ENCODE measurements at places on chromosomes 2 and 18.

DNA sequence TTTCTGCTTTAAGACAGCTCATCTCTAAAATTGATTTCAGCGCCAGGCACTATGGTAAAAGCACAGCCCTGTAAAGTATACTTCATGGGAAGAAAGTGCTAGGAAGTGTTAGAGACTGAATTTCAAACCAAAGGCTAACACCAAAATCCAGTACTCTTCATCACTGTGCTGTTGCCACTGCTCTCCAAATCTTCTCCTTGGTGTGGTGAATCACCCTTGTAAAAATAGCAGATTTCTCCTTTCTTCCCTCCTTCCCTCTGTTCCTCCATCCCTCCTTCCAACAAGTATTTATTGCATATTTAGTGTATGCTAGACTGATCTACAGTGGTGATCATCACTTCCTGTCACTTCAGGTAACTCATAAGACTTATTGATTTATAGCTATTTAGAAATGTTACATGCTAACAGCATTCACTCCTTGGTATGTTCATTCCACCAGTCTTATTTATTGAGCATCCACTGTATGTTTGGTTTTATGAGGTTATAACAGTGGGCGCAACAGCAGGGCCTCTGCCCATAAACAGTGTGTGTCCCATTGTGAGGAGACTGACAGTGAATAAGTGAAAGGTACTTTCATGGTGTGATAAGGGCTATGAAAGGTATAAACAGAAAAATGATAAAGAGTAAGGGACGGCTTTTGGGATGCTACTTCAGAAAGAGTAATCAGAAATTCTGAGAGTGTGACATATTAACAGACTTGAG, 20.0 kb downstream of the KDM3A start:
- DNase-seq: no peak

- DNase-seq: no peak
These were observed 291.3 kb upstream of the FBXO11 start for GRCh38 chr2:48197618-48198017.

GRCh38 chr2:101688261-101688660, 9.2 kb upstream of the MAP4K4 start:
- DNase-seq: no peak

- DNase-seq: no peak
These were observed 11.9 kb downstream of the ZNF516 start for GRCh38 chr18:76482971-76483691.

GRCh38 chr2:224173933-224174332, 134.8 kb upstream of the SERPINE2 start:
- DNase-seq: no peak

- DNase-seq: no peak
These were observed 29.9 kb downstream of the HDHD2 start for GRCh38 chr18:47120428-47120827.

DNA sequence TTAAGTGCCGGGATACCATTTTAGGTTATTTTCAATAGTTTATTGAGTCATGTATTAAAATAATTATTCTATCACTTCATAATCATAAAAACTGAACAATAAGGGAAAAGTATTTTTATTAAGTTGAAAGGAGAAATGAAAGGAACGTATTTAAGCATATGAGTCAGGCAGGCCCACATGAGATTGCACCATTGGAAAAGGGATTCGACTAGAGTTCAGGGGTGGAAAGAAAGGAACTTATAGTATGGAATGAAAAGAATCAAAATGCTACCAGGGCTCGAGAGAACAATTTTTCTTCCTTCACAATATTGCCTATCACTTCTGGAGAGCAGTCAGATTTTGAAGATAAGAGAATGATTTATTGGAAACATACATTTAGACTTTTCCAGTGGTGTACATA, 516.5 kb upstream of the NETO1 start:
- no peak for DNase-seq

GRCh38 chr2:224876522-224876921, 160.4 kb upstream of the CCDC195 start:
- DNase-seq: no peak

DNA sequence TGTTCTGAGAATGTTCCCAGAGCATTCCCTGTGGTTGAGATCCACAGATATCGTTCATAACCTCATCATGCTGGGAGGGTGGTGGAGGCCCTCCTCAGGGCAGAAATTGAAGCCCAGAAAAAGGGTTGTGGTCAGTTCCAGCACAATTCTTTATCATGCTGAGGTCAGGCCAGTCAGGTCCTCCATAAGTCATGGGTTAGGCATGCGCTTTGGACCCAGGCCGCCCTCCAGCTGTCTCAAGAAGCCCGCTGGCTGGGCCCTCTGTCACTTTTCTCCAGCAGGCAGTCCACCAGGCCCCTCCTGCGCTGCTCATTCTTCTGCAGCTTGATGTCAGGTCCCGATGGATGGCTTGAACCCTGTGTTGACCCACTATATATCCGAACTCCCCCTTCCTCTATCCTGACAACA, 151.1 kb upstream of the NT5C1B start:
- DNase-seq: no peak

- DNase-seq: no peak
These were observed 39.1 kb upstream of the HS6ST1 start for GRCh38 chr2:128357506-128358370.

DNA sequence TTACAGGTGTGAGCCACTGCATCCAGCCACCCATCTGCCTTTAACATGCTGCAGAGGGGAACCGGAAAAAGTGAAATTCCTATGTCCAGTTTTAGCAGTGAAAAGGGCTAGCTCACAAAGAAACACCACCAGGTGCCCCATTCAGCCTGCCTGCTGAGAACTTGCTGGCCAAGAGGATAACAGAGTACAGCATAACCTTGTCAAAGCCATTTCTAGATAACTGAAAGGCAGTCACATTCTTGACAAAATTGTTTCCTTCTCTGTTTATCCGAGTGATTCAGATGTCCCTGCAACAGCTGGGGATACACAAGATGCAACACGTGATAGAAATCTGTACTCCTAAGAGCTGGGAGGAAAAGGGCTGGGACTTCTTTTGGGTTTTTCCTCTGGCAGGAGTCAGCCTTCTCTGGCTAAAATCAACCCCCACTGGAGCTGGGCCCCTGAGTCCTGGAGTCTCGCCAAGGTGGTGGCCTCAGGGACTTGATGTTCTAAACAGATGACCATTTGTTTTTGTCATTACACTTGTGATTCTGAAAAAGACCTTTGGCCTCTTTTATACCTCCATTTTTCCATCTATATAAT, 505.4 kb downstream of the BCL11A start:
- no peak for DNase-seq

- no peak for DNase-seq
These were observed 117.2 kb downstream of the CTNNA2 start for GRCh38 chr2:79630060-79630459.

GRCh38 chr2:210480079-210480478, 3.5 kb upstream of the LANCL1 start:
- no peak for DNase-seq

GRCh38 chr2:164084066-164084465, 348.3 kb upstream of the FIGN start:
- no peak for DNase-seq

DNA sequence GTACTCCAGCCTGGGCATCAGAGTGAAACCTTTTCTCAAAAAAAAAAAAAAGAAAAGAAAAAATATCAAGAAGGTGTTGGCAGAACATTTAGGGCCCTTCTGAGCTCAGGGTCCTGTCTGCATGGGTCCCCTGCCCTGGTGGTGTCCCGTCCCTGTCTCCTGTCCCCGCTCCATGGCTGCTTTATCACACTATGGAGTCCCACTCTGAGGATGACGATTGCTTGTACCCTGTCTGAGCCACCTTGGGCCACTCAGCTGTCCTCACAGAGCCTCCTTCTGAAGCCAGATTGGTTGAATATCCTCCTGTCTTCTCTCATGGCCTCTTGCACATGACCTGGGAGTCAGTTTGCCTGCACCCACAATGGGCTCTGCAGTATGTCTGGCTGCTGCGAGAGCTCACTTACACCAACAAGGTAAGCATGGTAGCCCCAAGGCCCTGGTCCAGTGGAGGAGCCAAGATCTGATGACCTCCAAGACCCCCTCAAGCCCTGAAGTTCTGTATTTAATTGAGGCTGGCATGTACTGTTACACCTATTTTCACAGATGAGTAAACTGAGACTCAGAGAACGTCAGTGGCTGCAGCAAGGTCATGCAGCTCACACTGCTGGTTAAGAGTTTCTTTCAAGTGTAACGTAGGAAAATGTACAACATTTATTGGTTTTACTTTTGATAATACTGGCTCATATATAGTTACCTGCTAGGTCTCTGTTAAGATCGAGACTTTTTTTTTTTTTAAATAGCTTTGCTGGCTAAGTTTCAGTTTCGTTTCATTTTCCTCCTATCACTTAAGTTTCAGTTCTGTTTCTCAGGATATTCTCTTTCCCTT, 16.9 kb upstream of the ZCCHC2 start:
- no peak for DNase-seq

All from stimulated activated CD8-positive, alpha-beta memory T cell treated with anti-CD3 and anti-CD28 coated beads, Interleukin-2, amount 100 ng/mL, for 1 hour (primary cell).